ENCODE measurements at places on chromosomes 3 and 15.

- no peaks in the 10 kb centered on the region for H3K4me1 ChIP-seq
- no peaks in the 10 kb centered on the region for H3K36me3 ChIP-seq
- no peaks in the 10 kb centered on the region for H3K27me3 ChIP-seq
- H3K27ac ChIP-seq: no peak overlapping the region
- no peak for DNase-seq
- no peak overlapping the region for H3K4me3 ChIP-seq
Observed at GRCh38 chr3:126003447-126004190, 34.6 kb downstream of the ROPN1B start.

- no peaks in the 10 kb centered on the region for H3K36me3 ChIP-seq
- H3K27me3 ChIP-seq: no peaks in the 10 kb centered on the region
- no peak overlapping the region for H3K4me3 ChIP-seq
Observed at GRCh38 chr15:60652870-60653269, 173.9 kb upstream of the ICE2 start.

GRCh38 chr3:49498239-49498638 lies 28.2 kb downstream of the DAG1 start:
- no peak for DNase-seq
- H3K36me3 ChIP-seq: no peaks in the 10 kb centered on the region
- no peak overlapping the region for H3K27ac ChIP-seq

- no peak for DNase-seq
- H3K4me3 ChIP-seq: no peak overlapping the region
- H3K27me3 ChIP-seq: no peaks in the 10 kb centered on the region
- H3K36me3 ChIP-seq: no peaks in the 10 kb centered on the region
Observed at GRCh38 chr15:38040615-38041014, 106.2 kb downstream of the TMCO5A start.

DNA sequence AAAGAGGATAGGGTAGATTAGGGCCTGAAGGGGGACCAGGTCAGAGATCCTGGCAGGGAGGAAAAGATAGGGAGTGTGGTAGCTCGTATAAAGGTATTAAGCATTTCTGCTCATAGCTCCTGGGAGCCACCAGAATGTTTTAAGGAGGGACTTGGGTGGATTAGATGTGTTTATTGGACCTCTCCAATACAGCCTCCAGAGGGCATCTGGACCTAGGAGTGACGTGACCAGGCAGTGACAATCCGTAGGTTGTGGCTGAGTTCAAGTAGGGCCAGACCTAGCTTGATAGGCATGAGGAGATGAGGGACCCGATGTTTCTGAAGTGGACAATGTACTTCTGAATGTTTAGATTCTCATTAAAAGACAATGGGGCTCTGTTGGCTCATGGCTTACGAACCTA lies 435.2 kb downstream of the MCTP2 start:
- H3K27me3 ChIP-seq: no peaks in the 10 kb centered on the region
- no peaks in the 10 kb centered on the region for H3K36me3 ChIP-seq
- no peak overlapping the region for H3K4me3 ChIP-seq
- no peaks in the 10 kb centered on the region for H3K4me1 ChIP-seq
- no peak for DNase-seq

- H3K36me3 ChIP-seq: peaks cover 17% of the 10 kb centered on the region
- H3K4me3 ChIP-seq: peak overlapping the region; percentile 94
- H3K27ac ChIP-seq: peak overlapping the region; percentile 70
- DNase-seq: no peak
Observed at GRCh38 chr3:190119461-190120268, 1.0 kb downstream of the P3H2 start.

Measured in SJSA1 (cell line).